Spinal cord (tissue), 10 donors: ENCODE measurements at places on chromosomes 5 and 9.
A peak's percentile ranks its signal among the peaks of the same experiment; 100 is the strongest.

DNA sequence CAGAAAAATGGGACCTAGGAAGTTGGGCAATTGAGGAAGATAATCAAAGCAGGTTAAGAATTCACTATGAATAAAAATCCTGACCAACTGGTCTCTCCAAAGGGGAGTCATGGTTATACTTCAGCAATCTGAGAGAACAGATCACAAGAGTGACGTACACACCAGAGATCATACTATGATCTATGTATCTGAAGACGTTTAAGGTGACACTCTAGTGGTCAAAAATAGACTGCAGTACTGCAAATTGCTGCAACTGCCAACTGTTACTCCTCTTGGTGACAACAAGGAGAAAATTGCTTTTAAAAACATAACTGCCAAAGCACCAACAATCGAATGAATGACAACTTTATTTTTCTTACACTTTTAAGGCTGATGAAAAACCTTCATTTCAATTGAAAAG, 4.9 kb downstream of the AK6 start:
- H3K36me3 ChIP-seq, result peaks cover 23% of the 10 kb centered on the region
- peaks cover 5% of the 10 kb centered on the region for H3K4me1 ChIP-seq
- no peak overlapping the region for H3K4me3 ChIP-seq
- H3K27me3 ChIP-seq, result no peaks in the 10 kb centered on the region

- H3K4me3 ChIP-seq, result no peak overlapping the region
- H3K4me1 ChIP-seq, result no peaks in the 10 kb centered on the region
- peaks cover 2% of the 10 kb centered on the region for H3K36me3 ChIP-seq
- DNase-seq, result no peak
Observed at GRCh38 chr5:61534481-61535267, 202.6 kb downstream of the ZSWIM6 start.

DNA sequence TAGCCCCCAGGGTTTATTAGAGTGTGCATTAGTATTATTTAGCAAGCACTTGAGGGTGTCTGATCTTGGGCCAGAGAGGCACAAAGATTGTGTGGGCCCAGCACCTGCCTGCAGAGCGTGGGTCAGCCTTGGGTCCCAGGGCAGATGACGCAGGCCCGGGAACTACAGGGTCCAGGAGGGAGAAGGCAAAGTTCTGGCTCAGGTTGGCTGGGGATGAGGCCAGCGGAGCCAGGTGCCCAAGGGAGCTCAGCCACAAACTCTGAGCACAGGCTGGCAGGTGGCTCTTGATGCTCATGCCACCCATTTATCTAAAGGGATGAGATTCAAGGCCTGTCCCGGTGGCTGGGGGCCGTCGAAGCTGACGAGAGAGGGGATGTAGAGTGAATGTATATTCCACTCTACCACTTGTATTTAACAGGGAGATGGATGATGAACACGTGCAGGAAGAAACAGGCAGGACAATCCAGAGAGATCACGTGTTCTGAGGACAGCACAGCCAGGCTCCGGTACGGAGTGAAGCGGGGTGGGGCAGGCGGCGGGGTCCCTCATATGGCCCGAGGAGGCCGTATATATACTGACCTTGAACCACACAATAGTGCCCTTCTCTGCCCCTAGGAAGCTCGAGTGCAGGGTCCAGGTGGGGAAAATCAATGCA, 818 bp upstream of the OBP2A start:
- H3K4me1 ChIP-seq, result no peaks in the 10 kb centered on the region
- H3K36me3 ChIP-seq, result no peaks in the 10 kb centered on the region
- DNase-seq, result no peak
- H3K4me3 ChIP-seq, result no peak overlapping the region
- no peaks in the 10 kb centered on the region for H3K27me3 ChIP-seq

- no peaks in the 10 kb centered on the region for H3K27me3 ChIP-seq
- H3K4me3 ChIP-seq, result no peak overlapping the region
- H3K4me1 ChIP-seq, result peaks cover 74% of the 10 kb centered on the region
- peak overlapping the region; percentile 15 for H3K27ac ChIP-seq
Observed at GRCh38 chr9:133957328-133957727, 34.8 kb downstream of the VAV2 start.

GRCh38 chr9:104795082-104795481, 31.2 kb downstream of the NIPSNAP3B start:
- no peaks in the 10 kb centered on the region for H3K4me1 ChIP-seq
- H3K4me3 ChIP-seq, result no peak overlapping the region
- no peak overlapping the region for H3K27ac ChIP-seq
- no peak for DNase-seq
- H3K36me3 ChIP-seq, result peaks cover 5% of the 10 kb centered on the region

DNA sequence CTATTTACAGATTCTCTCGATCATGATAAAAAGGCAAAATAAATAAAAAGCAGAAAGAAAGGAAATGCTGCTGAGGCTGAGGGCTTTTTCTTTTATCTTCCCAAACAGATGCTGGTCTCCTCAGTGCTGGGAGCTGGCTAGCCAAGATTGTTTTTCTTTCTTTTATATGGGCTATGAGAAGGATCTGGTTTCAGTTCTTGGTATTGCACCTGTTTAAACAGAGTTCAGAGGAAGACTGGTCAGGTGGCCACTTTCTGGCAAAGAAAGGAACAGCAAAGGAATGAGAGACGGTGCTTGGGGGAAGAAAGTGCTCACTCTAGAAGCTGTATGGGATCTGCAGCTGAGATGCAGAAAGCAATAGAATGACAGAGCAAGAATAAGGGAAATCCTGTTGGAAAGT, 88.9 kb downstream of the SLF1 start:
- no peaks in the 10 kb centered on the region for H3K36me3 ChIP-seq
- DNase-seq, result no peak
- no peak overlapping the region for H3K4me3 ChIP-seq

DNA sequence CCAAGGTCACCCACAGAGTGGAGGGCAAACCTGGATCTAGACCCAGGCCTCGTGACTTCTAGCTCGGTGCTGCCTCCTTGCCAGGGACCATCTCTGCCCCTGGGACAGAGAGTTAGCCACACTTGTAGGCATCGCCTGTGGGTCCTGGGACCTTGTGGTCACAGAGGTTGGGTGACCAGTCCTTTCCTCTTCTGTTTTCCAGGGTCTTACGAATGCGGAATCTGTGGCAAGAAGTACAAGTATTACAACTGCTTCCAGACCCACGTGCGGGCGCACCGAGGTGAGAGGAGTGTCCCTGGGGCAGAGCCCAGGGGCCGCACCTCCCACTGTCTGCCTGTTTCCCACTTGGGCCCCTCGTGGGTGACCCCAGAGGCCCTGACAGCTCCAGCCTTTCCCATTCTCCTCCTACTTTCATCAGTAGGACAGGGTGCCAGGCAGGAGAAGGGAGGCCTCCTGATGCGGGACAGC, 76.3 kb downstream of the AMBP start:
- no peak overlapping the region for H3K4me3 ChIP-seq
- peaks cover 59% of the 10 kb centered on the region for H3K36me3 ChIP-seq
- no peak overlapping the region for H3K27ac ChIP-seq
- peaks cover 36% of the 10 kb centered on the region for H3K4me1 ChIP-seq
- no peaks in the 10 kb centered on the region for H3K27me3 ChIP-seq

- no peak overlapping the region for H3K27ac ChIP-seq
- H3K36me3 ChIP-seq, result no peaks in the 10 kb centered on the region
- H3K4me1 ChIP-seq, result no peaks in the 10 kb centered on the region
- H3K27me3 ChIP-seq, result no peaks in the 10 kb centered on the region
- no peak for DNase-seq
Observed at GRCh38 chr5:180960209-180960608, 28.4 kb upstream of the BTNL3 start.

- no peaks in the 10 kb centered on the region for H3K27me3 ChIP-seq
- H3K4me1 ChIP-seq, result peaks cover 3% of the 10 kb centered on the region
- H3K27ac ChIP-seq, result no peak overlapping the region
- no peak for DNase-seq
- no peak overlapping the region for H3K4me3 ChIP-seq
Observed at GRCh38 chr5:76604838-76605237, 18.4 kb downstream of the F2RL2 start.

DNA sequence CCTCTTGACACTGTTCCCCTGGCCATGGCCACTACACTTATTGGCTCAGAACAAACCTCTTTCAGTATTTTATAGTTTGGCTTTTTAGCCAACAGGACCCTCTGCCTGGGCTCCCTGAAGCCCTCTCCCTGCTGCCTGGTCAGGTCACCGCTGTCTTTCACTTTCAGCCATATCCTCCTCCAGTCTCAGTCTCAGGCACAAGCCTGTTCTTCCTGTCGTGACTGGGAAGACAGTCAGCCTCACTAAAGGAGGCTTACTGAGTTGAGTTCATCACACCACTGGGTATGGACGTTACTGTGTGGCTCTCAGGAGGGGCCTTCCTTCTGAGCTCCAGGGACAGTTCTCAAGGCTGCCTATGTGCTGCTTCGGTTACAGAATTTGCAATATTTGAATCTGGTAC, 2.0 kb downstream of the QSOX2 start:
- no peaks in the 10 kb centered on the region for H3K27me3 ChIP-seq
- H3K4me1 ChIP-seq, result peaks cover 41% of the 10 kb centered on the region
- no peak overlapping the region for H3K4me3 ChIP-seq
- no peak overlapping the region for H3K27ac ChIP-seq

GRCh38 chr5:2674456-2674855, 77.0 kb downstream of the IRX2 start:
- no peak overlapping the region for H3K27ac ChIP-seq
- DNase-seq, result no peak
- no peaks in the 10 kb centered on the region for H3K4me1 ChIP-seq
- H3K27me3 ChIP-seq, result peaks cover 2% of the 10 kb centered on the region
- H3K36me3 ChIP-seq, result no peaks in the 10 kb centered on the region
- H3K4me3 ChIP-seq, result no peak overlapping the region

DNA sequence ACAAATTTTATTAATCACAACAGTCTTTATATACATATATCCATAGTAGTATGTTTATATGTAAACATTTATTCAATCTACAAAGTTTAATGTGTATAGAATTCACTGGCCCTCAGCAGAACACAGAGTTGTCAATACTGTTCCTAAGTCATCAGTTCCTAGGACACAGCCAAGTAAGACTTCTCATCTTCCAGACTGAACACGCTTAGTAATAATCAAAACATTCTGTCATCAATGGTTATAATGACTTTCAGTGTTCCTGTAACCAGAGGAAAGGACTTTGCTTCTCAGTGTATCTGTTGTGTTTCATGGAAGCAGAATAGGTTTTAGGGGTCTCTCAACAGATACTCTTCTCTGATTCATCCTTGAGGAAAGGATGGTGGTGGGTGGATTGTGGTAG, 82.2 kb downstream of the SMIM23 start:
- H3K4me3 ChIP-seq, result no peak overlapping the region
- no peaks in the 10 kb centered on the region for H3K36me3 ChIP-seq
- DNase-seq, result no peak
- H3K27me3 ChIP-seq, result no peaks in the 10 kb centered on the region
- H3K4me1 ChIP-seq, result no peaks in the 10 kb centered on the region
- H3K27ac ChIP-seq, result no peak overlapping the region

- no peak overlapping the region for H3K27ac ChIP-seq
- no peak for DNase-seq
- no peaks in the 10 kb centered on the region for H3K4me1 ChIP-seq
- no peak overlapping the region for H3K4me3 ChIP-seq
Observed at GRCh38 chr9:105027084-105027483, 99.1 kb upstream of the ABCA1 start.

DNA sequence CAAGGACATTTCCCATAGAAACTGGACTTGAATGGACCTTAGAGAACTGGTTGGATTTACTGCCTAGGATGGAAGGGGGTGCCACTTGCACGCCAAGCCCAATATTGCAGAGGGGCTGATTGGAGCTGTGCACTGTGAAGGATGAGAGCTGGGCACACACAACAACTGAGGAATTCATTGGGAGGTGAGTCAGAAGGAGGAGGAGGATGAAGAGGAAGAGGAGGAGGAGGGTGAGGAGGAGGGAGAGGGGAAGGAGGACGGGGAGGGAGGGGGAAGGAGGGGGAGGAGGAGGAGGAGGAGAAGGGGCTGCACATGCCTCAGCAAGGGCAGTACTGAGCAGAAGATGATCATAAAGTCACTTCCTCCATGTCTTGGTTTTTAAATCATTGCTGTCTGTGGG, 5.7 kb upstream of the ICE1 start:
- no peak overlapping the region for H3K4me3 ChIP-seq
- DNase-seq, result no peak
- peaks cover 3% of the 10 kb centered on the region for H3K4me1 ChIP-seq

DNA sequence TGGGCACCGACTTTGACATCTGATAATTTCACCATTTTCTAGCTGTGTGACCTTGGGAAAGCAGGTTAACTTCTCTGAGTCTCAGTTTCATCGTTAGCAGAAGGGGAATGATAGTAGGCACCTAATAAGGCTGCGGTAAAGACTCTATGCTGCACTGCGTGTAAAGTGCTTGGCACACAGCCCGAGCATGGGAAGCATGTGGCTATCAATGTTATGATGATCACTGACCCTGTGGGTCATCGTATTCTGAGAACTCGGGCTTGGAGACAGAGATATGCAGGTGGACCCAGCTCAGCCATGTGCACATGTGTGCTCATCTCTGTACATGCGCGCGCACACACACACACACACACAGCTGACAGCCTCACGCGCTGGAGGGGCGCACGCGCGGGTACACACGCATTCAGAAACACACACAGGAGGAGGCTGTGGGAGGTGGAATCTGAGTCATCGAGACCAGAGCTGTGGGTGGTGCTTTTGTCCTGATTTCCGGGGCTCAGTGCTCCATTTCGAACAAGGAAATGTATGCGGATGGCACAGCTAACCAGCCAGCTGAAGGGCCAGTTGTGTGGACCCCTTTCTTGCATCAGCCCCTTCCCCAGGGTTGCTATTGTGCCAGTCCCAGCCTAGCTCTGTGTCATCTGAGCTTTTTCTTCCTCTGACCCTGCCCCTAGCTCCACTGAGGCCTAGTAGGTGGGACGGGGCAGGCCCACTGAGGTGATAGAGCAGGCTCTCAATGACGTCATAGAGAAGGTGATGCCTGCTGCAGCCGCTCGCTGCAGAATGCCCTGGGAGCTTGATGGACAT, 11.1 kb upstream of the ARAP3 start:
- DNase-seq, result no peak
- H3K4me3 ChIP-seq, result no peak overlapping the region
- no peak overlapping the region for H3K27ac ChIP-seq

- H3K4me1 ChIP-seq, result peaks cover 4% of the 10 kb centered on the region
- H3K36me3 ChIP-seq, result no peaks in the 10 kb centered on the region
- no peak overlapping the region for H3K27ac ChIP-seq
- no peak for DNase-seq
- no peaks in the 10 kb centered on the region for H3K27me3 ChIP-seq
- no peak overlapping the region for H3K4me3 ChIP-seq
Observed at GRCh38 chr5:5708367-5708919, 286.0 kb downstream of the ICE1 start.

GRCh38 chr9:115296831-115297565, 179.0 kb upstream of the TNC start:
- no peak overlapping the region for H3K4me3 ChIP-seq
- no peaks in the 10 kb centered on the region for H3K36me3 ChIP-seq
- no peak for DNase-seq
- no peaks in the 10 kb centered on the region for H3K27me3 ChIP-seq
- no peak overlapping the region for H3K27ac ChIP-seq
- H3K4me1 ChIP-seq, result no peaks in the 10 kb centered on the region

DNA sequence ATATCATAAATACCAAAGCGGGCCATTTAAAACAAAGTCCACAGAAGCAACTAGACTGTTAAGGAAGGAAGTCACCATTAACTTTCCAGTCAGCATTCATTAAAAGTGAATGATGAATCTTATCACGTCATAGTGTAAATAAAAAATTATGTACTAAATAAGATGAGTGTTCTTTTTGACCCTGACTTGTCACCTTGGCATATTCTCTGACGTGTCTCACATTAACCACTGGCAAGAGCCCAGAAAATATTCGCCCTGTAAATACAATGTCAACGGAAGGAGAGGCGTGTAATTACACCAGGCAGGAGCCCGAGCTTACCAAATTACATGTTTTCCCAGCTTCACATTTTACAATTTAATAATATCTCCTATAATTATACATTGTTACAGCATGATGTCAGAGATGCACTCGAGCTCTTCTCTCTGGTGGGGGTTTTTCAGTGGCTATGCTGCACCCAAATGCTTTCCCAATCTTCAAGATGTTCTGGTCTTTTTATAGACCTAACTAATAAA, 29.3 kb upstream of the UBE2QL1 start:
- DNase-seq, result no peak
- no peaks in the 10 kb centered on the region for H3K27me3 ChIP-seq
